ENCODE measurements at places on chromosomes 5 and 9.

DNA sequence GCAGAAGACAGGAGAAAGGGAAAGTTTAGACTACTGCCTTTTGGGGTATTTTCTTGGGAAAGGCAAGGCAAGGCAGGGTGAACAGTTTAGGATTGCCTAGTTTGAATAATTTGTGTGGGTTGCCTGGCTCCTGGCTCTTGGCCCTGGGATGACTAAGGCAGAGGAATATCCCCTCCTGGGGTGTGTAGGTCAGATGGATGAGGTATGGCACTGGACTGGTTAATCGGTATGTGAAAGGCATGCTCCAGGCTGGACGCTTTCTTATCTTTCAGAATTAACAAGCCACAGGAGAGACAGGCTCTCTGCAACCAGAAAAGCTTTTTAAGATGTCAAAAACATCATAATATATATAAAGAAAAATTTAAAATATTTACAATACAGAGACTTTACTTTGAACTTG, 58.6 kb downstream of the STARD4 start:
- DNase-seq = no peak

DNA sequence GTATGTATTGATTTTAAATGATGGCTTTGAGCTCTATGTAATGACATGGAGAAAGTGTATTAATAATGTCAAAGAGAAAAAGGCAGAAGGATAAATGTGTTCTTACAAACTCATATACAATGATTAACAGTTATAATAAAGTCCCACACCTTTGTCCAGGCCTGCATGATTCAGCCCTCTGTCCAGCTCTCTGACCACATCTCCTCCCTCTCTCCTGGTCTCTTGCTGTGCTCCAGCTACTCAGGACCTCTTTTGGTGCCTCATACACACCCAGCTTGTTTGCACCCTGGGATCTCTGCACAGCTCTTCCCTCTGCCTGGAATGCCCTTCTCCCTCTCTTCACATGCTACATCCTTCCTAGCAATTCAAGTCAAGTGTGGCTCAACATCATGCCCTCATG, 37.5 kb upstream of the DMRT1 start:
- no peak for DNase-seq

DNA sequence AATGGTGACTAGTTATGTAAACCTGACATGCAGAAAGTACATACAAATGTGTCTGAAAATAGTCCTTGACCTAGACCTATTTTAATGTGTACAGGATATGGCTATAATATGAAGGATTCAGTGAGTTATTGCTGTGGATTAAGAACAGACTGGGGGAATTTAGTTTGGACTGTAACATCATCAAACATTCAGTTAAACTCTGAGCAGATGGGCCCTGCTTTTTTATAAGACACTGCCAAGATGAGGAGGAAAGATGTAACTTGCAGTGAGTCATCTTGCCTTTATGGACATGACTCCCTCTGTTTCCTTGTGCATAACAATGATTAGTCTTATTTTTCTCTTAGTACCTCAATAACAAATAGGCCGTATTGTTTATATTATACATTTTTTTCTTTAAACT, 12.2 kb downstream of the PPP3R2 start:
- no peak for DNase-seq

DNA sequence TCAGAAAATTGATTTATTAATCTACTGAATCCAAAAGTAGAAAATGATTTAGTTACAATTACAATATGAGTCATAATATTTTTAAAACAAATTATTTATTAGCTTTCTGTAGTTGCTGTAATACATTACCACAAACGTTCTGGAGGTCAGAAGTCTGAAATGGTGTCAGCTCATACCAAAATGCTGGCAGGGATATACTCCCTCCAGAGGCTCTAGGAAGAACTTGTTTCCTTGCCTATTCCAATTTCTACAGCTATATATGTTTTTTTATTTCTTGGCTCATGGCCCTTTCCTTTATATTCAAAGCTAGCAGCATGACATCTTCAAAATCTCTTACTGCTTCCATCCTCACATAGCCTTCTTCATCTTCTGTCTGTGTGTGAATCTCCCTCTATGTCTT, 667.9 kb upstream of the ITGA1 start:
- no peak for DNase-seq

DNA sequence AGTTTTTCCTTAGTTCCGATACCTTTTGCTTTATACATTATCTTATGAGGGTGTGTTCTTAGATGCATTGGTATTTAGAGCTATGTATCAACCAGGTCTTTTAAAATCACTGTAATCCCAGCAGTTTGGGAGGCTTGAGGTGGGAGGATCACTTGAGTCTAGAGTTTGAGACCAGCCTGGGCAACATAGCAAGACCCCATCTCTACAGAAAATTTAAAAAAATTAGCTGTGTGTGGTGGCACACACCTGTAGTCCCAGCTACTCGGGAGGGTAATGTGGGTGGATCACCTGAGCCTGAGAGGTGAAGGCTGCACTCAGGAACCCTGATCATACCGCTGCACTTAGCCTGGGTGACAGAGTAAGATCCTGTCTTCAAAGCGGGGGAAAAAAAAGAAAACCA, 15.1 kb downstream of the SPIN1 start:
- DNase-seq = no peak

DNA sequence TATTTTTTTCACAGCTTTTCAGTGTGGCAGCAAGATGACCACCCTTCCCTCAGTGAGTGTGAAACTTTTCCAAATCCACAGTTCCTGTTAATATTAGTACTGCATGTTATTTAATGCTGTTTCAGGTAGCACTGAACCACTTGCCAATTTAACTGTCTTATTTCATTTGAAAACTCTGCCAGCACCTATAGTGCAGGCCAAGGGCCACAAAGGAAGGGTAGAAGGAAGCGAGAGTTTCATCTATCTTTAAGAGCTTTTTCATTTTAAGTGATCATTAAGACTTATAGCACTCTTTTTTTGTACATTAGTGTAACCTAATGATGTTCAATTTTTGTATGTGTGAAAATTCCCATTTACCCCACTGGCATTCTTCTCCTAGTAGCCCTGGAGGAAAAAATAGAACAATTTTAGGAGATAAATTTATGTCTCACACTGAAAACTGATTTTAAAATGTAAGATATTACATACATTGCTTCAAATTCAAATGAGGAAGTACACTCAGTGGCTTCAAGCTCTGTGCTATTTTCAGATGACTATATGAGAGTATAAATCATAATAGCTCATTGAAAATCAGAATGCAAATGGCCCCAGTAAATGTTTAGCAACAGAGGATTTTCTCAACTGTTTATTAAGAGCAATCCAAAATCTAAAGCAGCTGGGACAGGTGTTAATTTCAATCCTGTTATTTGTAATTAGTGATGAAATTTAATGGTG, 820.5 kb downstream of the PTPRD start:
- DNase-seq = no peak

DNA sequence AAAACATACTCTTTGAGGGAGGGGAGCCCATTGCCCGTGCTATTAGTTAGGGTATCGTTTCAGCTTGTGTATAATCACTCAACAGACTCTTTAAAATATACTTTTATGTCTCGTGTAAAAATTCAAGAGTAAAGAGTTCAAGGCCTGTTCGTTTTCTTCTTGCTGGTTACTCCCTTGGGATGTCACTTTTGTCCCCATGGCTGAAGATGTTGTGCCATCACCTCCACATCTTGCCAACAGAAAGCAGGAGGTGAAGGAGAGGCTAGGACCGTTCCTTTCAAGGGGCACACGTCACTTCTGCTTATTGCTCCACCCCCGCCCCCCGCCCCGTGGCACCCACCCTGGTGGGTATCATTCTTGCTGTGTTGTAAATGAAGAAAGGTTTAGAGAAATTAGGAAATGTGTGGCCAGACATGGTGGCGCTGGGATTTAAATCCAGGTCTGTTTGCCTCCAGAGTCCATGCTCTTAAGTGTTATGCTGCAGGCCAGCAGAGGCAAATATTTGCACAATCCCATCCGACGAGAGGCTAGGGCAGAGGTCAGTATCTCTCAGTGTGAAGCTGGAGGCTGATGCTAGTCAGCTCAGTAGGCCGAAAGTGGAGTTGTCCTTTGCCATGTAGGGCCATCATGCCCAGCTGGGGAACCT, 3.0 kb downstream of the MLANA start:
- DNase-seq = no peak

DNA sequence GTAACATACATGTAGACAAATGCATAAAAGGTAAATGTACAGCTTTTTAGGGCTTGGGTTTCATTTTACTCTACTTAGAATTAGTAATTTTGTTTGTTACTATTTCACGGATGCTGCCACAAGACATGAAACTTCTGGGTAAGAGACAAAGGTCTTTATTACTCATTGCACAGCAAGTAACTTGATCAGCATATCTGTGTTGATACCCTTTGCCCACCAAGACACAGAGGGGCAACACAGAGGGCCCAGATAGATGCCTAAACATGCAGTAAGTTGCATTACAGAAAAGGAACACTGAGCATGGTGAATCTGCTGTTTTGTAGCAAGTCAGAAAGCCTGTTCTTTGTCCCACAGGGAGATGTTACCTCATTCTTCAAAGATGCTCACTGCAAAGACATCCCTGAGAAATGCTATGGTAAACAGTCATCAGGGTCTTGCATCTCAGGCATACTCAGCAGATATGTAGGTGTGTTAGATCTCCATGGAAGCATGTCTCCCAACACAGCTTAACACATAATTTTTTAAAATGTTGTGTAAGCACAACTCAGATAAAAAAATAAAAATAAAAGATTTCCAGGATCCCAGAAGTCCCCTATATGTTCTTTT, 10.3 kb downstream of the ITGA2 start:
- DNase-seq = no peak

DNA sequence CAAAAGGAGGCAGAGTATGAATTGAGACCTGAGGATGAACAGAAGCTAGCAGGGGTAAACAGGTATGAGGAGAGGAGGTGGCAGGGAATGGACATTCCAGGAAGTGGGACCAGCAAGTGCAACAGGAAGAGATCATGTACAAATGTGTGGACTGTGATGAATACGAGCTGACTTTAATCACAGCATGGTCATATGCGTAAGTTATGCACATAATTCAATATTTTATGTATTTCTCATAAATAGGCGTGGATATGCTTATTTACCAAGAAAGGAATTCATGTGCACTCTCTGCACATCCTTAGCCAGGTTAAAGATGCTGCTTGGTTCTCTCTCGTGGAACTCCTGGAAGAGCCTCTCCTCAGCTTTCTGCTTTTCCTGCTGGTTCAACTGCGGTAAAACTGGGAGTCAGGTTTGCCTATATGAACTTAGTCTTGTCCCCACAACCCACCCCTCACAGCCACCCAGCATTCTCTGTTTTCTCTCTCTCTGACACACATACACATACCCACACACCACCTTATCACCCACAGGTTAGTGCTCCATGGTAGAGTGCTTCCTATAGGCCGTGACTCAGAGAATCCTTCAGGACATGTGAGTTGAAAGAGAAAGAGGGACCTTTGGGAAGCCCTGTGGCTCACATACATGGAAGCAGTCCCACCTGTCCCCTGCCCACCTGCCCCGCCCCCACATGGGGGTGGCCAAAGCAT, 35.7 kb downstream of the TRPC7 start:
- no peak for DNase-seq

DNA sequence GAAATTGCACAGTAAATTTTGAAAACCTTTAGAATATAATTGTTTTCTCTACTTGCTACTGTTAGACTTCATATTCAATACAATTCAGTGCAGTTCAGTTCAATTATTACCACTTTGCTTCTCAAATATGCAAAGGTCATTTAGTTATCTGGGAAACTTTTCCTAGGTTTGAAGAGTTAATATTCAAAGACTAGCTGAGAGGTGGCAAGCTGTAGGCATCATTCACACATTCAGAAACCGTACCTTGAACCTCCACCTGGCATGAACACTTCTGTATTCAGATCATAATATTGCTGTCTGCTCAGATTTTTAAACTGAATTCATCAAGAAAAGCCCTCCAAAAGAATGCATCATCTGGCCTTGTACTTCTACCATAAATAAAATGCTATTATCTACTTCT, 162.1 kb upstream of the PCSK5 start:
- no peak for DNase-seq

- no peak for DNase-seq
These were observed 42.3 kb downstream of the MARCHF3 start for GRCh38 chr5:126988021-126988569.

DNA sequence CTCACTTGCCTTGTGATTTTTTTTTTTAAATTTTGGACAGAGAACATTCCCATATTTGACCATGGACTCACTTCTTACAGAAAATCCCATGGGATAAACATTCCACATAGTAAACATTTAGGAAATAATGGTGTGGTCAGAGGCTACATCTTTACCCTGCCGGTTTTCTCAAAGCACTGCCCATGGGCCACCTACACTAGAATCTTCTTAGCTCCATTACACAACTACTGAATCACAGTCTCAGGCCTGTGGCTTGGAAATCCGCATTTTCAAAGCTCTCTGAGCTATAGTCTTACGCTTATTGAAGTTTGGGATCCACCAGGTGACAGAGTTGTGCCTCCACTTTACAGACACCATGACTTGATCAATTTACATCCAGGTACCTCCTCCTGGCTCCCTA, 39.4 kb downstream of the ALG2 start:
- DNase-seq = no peak

- no peak for DNase-seq
These were observed 23.5 kb downstream of the GRAMD2B start for GRCh38 chr5:126446498-126447224.

DNA sequence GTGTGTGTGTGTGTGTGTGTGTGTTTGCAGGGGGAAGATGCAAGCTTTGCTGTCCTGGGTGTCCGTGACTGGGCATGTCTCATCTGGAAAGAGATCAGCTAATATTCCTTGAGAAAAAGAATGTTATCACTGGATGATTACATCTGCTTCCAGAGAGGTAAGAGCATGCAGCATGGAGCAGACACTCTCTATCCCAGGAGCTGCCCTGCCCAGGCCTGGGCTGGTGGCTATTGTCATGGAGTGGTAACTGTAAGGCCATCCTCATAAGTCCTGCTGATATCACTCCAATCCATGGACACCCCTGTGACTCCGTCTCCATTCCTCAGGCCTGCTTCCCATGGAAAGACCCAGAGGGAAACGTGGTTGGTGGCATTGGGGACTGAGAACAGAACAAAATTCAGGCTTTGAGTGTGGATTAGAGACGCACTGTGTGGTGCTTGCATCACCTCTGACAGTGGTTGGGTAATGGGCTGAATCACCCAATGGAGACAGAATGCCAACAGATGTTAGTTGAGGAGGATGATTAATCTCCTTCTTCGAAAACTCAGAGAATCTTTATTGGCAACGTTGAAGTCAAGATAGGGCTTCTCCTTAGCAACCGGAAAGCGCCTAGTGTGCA, 52.0 kb upstream of the KCNIP1 start:
- no peak for DNase-seq

DNA sequence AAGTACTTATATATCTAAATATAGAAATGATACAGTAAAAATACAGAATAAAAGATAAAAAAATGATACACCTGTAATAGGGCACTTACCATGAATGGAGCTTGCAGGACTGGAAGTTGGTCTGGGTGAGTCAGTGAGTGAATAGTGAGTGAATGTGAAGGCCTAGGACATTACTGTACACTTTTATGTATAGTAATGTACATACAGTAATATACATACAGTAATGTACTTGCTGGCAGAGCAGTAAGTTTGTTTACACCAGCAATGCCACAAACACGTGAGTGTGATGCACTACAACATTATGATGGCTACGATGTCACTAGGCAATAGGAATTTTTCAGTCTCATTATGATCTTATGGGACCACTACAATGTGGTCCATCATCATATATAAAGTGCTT, 34.2 kb downstream of the SUSD1 start:
- DNase-seq = no peak
